ENCODE measurements at places on chromosomes 12 and 14.

GRCh38 chr12:52800259-52800917 lies 4.5 kb upstream of the KRT3 start:
- DNase-seq = no peak

DNA sequence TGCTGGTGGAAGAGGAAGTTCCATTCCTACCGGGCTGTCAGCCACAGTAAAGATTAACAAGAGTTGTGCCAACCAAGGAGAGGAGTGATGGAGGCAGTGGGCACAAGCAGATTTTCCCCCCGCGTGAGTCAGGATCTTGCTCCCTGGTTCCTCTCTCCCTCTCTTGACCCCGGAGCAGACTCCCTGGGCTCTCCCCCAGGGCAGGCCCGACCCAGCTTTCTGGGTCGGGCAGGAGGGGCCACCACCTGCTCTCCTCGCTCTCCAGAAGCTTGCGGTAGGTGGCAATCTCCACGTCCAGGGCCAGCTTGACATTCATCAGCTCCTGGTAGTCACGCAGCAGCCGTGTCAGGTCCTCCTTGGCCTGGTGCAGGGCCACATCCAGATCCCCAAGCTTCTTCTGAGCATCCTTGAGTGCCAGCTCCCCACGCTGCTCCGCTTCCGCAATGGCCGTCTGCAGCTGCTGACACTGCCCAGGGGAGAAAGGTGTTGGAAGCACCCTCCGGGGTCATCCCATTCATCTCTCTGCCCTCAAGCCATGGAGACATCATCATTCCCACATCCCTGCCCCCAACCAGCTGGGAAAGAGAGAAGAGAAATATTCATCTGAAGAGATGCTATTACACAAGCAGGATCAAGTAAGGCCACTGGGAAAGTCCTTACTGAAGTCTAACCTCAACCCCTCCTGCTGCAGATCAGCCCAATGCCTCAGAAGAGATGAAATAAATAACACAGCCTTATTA lies 9.0 kb upstream of the KRT4 start:
- no peak for DNase-seq

DNA sequence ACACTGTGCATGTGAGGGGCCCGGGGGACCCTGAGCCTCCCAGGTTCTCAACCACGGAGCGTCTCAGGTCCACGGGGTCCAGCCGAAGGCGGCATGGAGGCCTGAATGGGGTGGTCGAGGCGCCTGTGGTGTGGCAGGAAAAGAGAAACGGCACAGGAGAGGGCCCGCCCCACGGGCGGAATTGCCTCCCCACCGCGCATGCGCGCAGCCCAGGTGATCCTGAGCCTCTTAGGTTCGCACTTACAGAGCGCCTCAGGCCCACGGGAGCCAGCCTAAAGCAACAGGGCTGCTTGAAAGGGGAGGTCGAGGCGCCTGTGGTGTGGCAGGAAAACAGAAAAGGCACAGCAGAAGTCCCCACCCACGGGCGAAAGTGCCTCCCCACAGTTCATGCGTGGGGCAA lies 311.0 kb downstream of the ALG10 start:
- DNase-seq = no peak

- DNase-seq = no peak
These were observed 82.3 kb downstream of the ITPR2 start for GRCh38 chr12:26750531-26751175.

GRCh38 chr14:93103392-93104080 lies 12.2 kb downstream of the ITPK1 start:
- no peak for DNase-seq

DNA sequence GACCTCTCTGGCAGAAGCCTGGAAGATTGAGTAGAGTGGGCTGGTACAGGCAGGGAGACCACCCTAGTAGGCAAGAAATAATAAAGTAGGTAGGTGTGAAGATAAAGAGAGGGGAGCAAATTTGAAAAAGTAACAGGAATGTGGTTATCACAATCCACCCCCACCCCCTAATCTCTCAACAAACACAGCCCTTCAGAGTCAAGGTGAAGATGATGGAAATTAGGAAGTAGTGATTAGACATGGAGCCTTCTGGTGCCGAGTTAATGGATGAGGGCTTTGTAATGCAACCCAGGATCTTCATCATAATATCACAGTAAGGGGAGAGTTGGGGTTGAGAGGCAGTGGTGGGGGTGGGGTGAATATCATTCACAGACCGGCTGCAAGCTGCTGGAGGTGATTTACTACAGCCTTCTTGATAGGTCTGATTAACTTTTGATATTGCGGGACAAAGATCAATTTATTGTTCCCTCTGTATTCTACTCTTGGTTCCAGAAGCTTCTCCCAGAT lies 29.2 kb upstream of the CRY1 start:
- no peak for DNase-seq

- no peak for DNase-seq
These were observed 32.7 kb upstream of the SNX6 start for GRCh38 chr14:34662561-34663088.

DNA sequence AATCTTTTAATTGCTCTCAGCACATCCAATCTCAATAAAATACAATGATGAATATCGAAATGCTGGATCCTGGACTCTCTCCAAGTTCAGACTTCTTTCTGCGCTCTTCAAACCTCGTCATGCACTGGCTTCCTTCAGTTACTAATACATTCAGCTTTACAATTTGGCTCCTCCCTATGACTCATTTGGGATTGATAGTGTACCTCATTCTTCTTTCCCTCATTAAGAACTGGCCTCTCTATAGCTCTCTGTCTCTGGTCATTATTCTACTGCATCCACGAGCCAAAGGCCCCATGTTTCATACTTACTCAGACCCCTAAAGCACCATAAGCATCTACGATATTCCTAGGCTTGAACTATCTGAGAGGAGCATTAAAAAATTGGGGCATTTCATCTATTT lies 4.9 kb downstream of the TSPAN8 start:
- no peak for DNase-seq

GRCh38 chr12:20620261-20620660 lies 74.9 kb upstream of the SLCO1C1 start:
- peak; percentile 34 for DNase-seq

- DNase-seq = no peak
These were observed 52.0 kb upstream of the RIMBP2 start for GRCh38 chr12:130768120-130768519.

DNA sequence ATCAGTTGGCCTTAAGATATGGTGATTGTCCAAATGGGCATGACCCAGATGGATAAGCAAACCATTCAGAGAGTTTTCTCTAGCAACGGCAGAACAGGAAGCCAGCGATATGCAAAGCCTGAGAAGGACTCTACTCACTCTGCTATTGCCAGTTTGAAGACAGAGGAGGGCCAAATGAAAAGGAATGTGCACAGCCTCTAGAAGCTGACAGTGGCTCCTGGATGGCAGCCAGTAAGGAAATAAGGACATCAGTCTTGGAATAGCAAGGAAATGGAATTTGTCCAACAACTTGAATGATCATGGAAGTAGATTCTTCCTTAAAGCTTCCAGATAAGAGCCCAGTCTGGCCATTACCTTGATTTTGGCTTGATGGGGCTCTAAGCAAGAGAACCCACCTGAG lies 60.0 kb downstream of the TMTC2 start:
- DNase-seq = no peak

DNA sequence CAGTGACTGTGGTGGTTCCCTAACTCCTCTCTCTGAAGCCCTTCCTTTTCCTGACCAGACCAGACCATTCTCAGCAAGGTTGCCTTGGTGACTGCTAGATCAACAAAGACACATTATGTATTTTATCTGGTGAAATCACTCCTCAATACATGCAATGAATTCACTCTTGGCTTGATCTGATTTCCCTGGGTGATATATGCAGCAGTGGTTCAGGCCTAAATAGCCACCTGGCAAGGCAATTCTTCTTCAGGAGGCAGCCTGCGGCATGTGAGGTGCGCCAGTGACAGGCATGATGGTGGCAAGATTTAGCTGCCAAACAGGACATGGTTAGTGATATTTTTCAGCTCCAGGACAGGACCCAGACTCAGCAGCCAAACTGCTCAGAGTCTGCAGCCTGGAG lies 350.3 kb upstream of the CCDC196 start:
- DNase-seq = no peak

DNA sequence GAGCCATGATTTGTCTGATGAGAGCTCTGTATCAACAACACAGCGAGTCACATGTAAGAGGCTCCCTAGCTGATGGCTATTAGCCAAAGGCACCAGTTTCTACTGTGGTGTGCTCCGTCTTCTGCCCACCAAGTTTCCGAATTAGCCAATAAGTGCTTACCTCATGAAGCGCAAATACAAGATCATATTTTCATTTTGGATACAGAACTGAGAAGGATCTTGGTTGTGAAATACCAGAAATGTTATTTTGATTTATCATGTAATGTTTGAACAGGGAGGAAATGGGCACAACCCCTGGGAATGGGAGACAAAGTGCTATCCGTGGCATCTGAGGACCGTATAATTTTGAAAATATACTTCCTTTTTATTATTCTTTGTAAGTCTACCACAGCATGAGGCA lies 234.3 kb downstream of the DACT1 start:
- no peak for DNase-seq

- DNase-seq = no peak
These were observed 212.2 kb upstream of the NPAS3 start for GRCh38 chr14:32726516-32726915.

- peak; percentile 49 for DNase-seq
These were observed 27.8 kb upstream of the GPR132 start for GRCh38 chr14:105093038-105093430.

DNA sequence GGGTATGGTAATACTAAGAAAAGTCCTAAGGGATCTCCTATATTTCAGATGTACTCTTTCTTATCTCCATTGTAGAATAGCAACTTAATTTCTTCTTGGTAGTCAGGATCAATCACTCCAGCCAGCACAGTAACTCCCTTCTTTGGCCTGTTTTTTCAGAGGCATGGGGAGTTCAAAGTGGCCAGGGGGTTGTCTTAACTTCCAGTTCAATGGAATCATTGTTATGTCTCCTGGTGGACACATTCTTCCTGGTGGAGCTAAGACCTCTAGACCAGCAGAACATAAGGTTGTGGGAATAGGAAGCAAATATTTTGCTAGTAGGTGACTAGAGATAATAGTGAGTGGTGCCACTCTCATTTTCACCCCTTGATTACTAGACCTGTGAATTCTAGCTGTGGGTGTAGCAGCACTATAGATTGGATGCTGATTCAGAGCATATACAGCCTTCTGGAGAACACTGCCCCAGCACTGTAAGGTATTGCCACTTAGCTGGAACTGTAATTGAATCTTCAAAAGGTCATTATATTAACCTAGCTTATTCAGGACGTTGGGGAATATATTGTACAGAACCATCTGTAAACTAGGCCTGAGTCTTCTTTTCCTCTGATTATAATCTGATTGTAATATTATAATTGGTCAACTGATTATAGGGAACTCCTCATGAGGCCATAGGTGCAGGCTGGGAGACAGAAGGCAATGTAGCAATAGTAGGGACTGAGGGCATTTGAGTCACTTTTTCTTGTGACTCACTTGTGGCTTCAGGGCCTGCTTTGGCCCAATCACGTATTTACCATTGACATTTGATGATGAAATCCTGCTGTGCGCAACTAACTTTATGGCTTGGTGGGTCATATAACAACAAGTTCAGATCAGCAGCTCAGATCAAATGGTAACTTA lies 60.2 kb upstream of the ATP2B1 start:
- DNase-seq = no peak

DNA sequence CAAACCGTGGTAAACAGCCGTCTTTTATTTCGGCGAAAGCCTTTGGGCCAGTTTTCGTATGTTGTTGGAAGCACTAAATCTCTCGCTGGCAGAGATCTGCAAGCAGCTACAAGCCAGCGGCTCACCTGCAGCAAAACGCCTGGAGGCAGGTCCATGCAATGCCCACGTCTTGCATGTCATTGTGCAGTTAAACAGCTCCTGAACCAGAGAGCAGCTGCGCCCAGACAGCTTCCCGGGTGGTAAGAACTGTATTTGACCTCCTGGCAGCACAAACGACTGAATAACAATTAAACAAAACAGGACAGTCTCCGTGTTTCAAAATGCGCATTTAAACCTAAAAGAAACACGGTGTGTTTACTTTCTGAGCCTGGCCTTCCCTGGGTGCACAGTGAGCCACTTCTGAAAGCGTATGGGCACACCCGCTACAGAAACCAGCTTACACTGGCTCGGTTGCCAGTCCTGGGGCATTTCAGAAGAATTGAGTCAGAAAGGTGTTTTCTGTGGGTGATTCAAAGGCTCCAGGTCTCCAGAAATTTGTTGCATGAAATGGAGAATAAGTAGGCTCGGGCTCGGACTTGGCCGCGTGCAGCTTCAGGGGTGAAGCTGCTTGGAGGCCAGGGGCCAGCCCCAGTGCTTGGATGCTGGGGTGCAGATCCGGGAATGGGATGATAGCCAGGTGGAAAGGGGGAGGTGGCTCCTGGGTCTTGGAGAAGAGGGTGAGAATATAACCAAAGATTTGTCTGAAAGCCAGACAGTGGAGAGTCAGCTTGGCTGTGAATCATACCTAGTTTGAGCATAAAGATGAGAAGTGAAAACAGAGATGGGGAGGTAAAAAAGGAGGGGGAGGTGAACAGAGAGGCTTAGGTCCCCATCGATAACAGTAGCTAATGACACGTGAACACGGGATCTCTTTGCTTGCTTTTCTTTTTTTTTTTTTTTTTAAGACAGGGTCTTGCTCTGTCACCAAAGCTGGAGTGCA lies 24.9 kb upstream of the FZD10 start:
- DNase-seq = no peak

DNA sequence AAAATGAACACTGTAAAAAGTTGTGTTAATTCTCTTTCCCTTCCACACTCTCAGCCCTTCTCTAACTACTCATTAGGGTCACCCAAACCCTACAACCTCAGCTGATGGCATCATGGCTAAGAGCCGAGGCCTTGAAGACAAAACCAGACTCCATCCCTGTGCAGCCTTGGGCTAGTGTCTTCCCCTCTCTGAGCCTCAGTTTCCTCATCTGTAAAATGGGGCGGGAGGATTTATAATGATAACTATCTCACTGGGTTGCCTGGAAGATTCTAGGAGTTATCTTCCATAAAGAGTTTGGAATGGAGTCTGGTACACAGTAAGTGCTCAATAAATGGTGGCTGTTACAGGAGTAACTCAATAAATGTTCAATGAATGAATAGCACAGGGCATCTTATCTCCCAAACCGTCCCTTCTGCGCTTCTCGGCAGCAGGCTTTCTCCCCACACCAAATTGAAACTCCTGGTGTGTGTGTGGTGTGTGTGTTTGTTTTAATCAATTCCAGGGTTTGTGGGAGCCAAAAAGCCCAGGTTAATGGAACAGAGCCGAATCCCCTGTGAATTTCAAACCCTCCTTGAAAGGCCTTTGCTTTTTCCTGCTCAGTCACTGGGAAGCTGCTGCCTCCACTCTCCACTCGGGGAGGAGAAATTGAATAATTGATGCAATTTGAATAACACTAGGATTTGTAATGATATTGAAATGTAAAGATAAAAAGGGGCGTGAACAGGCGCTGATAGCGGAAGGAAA lies 61.2 kb upstream of the FAM222A start:
- DNase-seq = peak; percentile 60

- no peak for DNase-seq
These were observed 247.8 kb downstream of the MDGA2 start for GRCh38 chr14:47427629-47428028.

DNA sequence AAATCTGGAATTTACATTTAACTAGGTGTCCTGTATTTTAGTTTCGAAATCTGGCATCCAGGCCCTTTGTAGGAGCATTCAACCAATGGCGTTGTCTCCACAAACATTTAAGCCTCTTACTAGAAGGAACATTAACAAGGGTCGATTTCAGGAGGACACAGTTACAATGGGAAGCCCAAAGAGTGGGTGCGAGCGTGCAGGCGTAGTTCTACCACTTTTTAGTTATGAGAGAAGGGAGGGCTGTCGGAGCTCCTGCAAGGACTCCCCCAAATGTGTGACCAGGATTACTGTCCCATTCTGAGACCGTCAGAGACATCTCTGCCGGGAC lies 365 bp upstream of the ABHD4 start:
- DNase-seq = no peak

Measured in NCI-H1417 (cell line).